D341Med (cell line): ENCODE measurements at places on chromosomes 2 and 18.

DNA sequence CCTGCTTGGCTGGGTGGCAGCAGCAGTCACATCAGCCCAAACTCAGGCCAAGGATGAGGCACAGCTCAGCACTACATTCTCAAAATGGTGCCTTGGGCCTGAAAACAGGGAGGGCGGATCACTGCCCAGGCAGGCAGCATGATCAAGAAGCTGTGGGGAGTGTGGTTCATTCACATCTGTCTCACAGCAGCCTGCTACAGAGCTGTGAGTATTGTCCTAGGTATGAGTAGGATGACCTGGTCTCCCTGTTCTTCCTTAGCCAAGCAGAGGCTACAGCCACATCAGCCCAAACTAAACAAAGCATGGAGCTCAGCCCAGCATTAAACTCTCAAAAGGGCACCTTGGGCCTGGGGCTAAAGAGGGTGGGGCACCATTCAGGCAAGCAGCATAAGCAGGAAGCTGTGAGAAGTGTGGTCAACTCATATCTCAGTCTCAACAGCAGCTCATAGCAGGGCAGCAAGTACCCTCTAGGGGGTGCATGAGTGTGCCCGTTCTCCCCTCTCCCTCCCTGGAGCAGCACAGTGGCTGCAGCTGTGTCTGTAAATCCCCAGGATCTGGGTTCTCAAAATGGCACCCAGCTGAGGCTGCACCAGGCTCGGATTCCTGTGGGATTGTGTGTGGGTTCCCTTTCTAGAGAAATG is 139.6 kb downstream of the TRABD2A start:
- peak; percentile 21 for DNase-seq

DNA sequence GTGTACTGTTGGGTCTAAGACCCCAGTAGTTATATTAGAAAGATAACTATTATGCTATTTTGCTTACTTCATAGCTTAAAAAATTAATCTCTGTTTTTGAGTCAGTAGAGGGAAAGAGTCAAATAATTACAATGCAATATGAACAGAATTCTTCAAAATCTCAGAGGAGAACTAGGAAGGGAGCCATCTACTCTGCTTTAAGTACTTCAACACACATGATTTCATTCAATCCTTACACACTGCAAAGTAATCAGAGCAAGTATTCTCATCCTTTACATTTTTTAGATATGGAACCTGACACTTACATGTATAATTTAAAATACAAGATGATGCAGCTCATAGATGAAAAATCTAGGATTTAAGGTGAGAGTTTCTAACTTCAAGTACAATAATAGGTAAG is 27.7 kb downstream of the COL5A2 start:
- no peak for DNase-seq

DNA sequence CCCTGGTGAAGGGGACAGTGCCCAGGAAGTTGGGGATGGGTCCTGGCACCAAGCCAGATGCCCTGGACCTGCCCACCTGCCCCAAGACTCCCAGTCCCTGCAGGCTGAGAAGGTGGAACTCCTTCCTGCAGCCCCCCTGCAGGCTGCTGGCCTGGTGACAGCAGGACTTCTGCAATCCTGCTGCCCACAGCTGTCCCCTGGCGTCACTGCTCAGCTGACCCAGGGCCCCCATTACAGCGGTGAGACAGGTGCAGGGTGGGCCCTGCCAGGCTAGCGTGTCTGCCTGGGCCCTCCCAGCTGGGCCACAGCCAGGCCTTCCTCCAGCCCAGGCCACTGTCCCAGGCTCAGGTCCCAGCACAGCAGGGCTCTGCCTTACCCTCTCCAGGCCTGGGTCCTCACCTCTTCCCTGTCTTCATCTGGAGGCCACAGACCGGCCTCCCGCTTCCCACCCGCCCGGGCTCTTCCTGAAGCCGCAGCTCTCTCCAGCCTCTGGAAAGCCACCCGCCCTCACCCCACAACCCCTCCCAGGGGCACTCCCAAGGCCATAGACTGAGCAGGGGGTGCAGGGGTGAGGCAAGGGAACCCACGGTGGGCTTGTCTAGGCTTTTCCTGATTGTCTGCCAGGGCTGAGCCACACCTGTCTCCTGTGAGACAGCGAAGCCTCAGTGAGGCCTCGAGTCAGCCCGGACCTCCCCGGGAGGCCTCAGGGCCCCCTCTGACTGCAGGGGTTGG is 8.8 kb upstream of the ERFE start:
- DNase-seq = no peak

DNA sequence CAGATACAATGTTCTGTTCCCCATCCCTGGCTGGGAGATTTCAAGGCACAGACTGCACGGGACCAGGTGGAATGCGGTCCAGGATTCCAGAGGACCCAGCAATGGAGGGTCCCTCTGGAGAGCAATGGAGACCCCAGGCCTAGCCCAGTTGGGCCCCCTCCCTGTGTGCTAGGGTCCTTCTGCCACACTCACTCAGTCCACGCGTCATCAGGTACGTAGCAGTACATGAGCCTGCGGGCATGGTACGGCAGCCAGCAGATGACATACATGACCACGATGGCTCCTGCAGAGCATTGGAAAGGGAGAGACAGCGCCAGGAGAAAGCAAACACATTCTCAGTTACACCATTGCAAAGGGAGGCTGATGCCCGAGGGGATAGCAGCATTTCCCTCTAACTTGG is 10.1 kb downstream of the NTSR2 start:
- DNase-seq = no peak

DNA sequence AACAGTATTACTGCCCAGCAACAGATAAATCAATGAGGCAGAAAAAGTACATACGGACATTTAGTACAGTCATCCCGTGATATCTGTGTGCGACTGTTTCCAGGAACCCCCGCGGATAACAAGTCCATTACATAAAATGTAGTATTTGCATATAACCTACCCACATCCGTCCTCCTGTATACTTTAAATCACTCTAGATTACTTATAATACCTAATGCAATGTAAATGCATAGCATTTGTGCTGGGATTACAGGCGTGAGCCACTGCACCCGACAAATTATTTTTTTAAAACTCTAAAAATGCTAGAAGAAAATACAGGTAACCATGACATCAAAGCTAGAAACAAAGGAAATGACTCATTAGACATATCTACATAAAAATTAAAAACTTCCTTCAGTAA is 91.6 kb downstream of the FAM161A start:
- no peak for DNase-seq

- no peak for DNase-seq
Measured at GRCh38 chr2:6352247-6352646, 513.5 kb downstream of the CMPK2 start.

DNA sequence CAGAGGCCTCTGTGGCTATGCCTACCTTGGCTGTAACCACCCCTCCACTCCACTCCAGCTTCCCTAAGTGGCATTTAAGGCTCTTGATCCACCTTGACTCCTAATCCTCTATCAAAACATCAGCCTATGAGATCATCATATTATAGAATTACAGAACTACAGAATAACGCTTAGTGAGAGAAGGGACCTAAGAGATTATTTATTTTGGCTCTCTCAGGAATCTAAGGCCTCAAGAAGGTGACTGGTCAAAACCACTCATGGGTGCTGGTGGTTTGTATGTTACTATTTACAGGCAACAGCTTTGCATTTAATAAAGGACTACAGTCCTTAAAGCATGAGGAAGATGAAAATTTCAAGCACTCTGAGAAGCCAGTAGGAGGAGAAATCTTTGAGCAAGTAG is 118.8 kb downstream of the FSHR start:
- DNase-seq = peak; percentile 25

GRCh38 chr2:159204381-159205144 is 81.9 kb downstream of the WDSUB1 start:
- no peak for DNase-seq

GRCh38 chr2:102422910-102423309 is at the start of gene IL18RAP:
Gene IL18RAP (plus strand): TSS chr2:102423160. CDS start chr2:102423278, 118 bp downstream.
- no peak for DNase-seq

- DNase-seq = no peak
Measured at GRCh38 chr2:5609201-5609600, 83.0 kb upstream of the SOX11 start.

GRCh38 chr2:53006980-53007379 is 760.6 kb upstream of the CHAC2 start:
- no peak for DNase-seq

- DNase-seq = no peak
Measured at GRCh38 chr2:119366161-119366648, 429 bp downstream of the C2orf76 start.

DNA sequence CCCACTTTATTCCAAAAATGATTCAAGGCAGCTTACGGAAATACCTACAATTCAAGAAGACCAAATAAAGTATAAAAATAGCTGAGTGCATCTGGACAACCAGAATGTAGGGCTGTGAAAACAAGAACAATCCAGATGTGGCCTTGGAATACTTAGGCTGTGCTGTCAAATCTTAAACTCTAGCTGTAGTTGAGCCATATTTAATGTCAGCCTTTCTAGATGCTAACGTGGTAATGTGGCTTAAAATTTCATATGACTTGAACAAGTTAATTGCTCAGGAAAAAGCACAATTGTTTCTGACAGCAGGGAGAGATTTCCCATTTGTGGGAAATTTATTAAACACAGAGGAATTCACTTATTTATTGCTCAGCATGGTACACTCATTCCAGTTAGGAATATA is 14.6 kb upstream of the NAPG start:
- no peak for DNase-seq

- no peak for DNase-seq
Measured at GRCh38 chr2:217928324-217929181, 74.2 kb downstream of the TNS1 start.

GRCh38 chr2:189252991-189253675 is 73.6 kb upstream of the COL5A2 start:
- DNase-seq = no peak

- DNase-seq = no peak
Measured at GRCh38 chr2:176518823-176519222, 249.6 kb downstream of the MTX2 start.

DNA sequence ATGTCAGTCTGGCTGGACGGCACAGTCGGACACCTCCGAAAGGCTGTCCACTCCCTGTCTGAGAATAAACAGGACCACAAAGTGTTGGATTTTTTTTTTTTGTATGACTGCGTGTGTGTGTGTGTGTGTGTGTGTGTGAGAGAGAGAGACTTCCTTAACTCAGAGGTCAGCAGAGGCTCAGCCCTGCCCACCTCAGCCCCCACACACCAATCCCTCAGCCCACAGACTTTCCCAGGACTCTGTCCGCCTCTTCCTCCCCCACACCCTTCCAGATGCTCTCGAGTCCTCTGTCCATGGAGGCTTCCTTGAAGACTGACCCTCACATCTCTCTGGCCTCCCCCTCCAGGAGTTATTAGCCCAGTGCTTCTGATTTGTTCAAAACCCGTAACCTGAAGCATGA is 147.3 kb downstream of the BCL11A start:
- DNase-seq = no peak

DNA sequence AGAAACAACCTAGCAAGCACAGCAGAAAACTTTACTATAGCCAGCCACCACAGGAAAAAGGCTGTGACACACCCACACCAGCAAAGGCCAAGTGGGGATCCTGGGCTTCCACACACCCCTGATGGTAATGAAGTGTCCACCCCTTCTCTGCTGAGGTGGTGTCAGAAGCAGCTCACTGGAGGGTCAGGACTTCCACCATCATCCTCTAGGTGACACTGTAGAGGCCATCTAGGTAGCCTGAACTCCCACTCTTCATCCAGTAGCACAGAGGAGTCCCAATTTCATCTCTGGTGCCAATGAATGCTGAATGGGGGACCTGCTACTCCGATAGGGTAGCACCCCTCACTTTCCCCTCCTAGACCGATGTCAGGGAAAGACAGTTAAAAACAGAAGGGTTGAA is 1544.4 kb downstream of the LRP1B start:
- peak; percentile 59 for DNase-seq

DNA sequence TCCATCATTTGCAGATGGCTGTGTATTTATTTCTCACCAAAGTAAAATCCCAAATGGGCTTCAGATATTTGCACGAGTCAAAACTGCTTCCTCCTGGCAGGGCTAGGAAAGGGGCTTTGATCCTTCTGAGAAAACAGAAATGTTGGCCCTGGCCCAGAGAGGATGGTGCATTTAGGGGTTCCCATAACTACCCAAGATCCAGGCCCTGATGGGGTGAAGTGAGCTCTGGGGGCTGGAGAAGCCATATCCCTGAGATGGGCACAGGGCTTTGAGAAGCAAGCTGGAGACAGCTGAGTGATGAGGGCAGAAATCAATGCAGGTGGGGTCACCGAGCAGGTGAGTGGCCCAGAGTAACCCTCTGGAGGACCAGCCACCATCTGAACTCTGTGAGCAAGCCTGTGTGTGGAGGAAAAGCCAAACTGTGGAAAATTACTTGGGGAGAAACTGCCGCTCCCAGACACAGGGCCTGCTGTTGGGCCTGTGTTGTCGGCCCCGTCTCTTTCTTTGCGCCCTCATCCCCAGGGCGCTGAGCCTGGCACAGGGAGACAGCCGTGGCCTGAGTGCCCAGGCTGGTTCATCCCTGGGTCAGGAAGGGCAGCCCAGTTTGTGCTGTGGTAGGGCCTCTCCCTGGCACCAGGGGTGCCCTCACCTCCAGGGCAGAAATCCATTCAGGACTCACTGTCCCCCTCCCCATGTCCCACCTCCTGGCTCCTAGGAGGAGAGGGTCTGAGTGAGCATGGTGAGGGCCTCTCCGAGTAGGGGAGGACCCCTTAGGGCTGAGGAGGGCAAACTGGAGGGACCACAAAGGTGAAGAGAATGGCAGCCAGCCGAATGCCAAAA is 167.8 kb upstream of the HAAO start:
- DNase-seq = no peak

GRCh38 chr2:206000776-206001175 is 85.2 kb downstream of the INO80D start:
- no peak for DNase-seq

- DNase-seq = no peak
Measured at GRCh38 chr2:196238836-196239380, 67.5 kb upstream of the STK17B start.

GRCh38 chr2:25497918-25498407 is 156.2 kb upstream of the DNMT3A start:
- DNase-seq = no peak

GRCh38 chr2:73078457-73079411 is 7.2 kb upstream of the SFXN5 start:
- DNase-seq = no peak

DNA sequence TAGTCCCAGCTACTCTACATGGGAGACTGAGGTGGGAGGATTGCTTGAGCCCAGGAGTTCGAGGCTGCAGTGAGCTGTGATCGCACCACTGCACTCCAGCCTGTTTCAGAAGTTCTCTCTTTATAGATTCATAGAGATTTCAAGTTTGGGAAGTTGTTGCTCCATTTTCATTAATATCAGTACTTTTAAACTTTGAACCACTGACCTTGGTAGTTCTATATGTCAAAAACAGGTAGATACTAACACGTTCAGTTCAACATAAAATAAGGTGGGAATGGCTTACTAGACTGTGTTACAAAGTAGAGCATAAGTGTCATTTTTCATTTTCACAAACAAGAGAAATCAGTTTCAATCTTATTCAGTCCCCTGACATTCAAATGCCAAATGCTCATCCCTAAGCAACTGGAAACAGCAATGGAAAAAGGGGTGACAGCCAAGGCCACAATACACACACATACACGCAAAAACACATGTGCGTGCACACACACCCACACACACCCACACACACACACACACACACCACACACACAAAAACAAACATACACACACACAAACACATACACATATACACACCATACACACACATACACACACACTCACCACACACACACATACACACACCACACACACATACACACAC is 71.7 kb downstream of the PIEZO2 start:
- no peak for DNase-seq
